ENCODE measurements at places on chromosomes 16 and 17. TPM values are rescaled to one million over a fixed set of nuclear protein-coding genes. Genes with fewer than 3 reads are reported as not detected.

GRCh38 chr17:81258292-81258691 is 19.2 kb downstream of the NDUFAF8 start:
- no peak for DNase-seq

GRCh38 chr17:80892900-80893603 is 98.6 kb upstream of the CHMP6 start:
- DNase-seq: peak; percentile 41

GRCh38 chr17:81427173-81428120 is 32.2 kb downstream of the BAHCC1 start:
- DNase-seq: no peak

DNA sequence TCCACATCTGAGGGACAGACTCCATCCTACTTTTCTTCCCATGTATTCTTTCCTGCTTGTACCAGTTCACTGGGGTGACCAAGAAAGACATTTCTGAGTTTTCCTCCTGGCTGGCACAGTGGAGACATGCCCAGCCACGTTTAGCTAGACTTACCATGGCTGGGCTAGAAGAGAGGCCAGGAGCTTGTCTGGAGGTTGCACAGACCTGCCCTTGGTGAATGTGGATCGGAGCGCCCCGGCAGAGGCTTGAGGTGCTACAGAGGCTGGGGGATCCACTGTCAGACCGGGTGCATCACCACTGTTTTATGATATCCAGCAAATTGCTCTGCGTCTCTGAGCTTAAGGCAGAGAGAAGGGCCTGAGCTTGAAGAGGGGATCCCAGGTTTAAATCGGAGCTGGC is 3.5 kb downstream of the IL4R start:
- DNase-seq: no peak

Gene ZNF688
- 14.0 TPM for total RNA-seq

Data from T-helper 17 cell (primary cell).